ENCODE measurements at places on chromosomes 3 and 15. TPM values are rescaled to one million over a fixed set of nuclear protein-coding genes. Genes with fewer than 3 reads are reported as not detected.

GOLGA6B gene
- not detected for total RNA-seq

CDHR4 gene
- total RNA-seq: not detected

GOLGA6D gene
- 0.09 TPM for total RNA-seq

ZCWPW2 gene
- total RNA-seq: 1.3 TPM

DNA sequence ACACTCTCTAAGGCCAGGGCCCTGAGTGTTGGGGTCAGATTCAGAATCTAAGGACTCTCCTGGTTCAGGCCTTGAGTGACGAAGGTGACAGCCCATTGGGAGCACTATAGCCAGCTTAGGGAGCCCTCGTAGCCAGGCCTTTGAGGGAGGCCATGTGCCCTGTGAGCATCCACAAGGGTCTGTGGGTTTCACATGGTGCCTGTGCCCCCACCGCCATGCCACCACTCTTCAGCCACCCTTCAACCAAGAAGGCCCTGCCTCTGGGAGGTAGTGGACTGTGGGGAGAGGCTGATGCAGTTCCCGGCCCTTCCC is 37.5 kb downstream of the TSPAN3 start:
- peaks cover 17% of the 10 kb centered on the region for H3K36me3 ChIP-seq
- H3K27ac ChIP-seq: no peak overlapping the region
- H3K4me3 ChIP-seq: no peak overlapping the region
- H3K4me1 ChIP-seq: peaks cover 58% of the 10 kb centered on the region
- H3K27me3 ChIP-seq: peaks cover 5% of the 10 kb centered on the region

DNA sequence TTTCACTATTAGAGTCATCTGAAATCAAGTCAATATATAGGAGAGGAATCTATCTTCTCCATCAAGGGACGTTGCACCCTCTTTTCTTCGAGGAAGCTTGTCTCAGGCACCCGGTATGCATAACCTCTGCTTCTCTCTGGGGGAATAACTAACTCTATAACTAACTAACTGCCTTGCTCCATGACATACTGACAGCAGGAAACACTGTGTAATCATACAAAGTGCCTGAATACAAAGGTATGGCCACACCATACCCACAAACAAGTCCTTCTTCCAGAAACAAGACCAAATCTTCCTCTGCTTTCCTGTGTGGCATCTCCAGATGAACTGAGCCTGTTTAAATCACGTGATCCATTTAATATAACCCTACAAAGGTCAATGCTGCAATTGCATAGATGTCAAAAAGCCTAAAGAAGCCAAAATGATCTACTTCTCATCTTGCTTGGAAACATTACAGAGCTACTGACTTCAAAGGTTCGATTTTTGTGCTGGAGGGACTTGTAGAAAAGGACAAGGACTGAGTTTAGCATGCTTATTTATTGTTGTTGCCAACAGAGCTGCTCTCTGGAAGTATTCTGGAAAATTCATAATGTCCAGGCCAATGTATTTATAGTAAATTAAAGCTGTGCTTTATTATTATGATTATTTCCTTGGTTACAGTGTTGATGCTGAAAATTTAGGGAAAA is 380.5 kb downstream of the FOXP1 start:
- H3K4me3 ChIP-seq: no peak overlapping the region
- H3K36me3 ChIP-seq: no peaks in the 10 kb centered on the region
- DNase-seq: peak; percentile 87

GRCh38 chr15:91498749-91499062 is 354.8 kb upstream of the SLCO3A1 start:
- no peak overlapping the region for H3K4me3 ChIP-seq
- no peaks in the 10 kb centered on the region for H3K27me3 ChIP-seq
- no peaks in the 10 kb centered on the region for H3K4me1 ChIP-seq
- no peak for DNase-seq
- no peaks in the 10 kb centered on the region for H3K36me3 ChIP-seq
- no peak overlapping the region for H3K27ac ChIP-seq

GRCh38 chr15:57626713-57627440 is 35.2 kb downstream of the MYZAP start:
- no peaks in the 10 kb centered on the region for H3K36me3 ChIP-seq
- no peaks in the 10 kb centered on the region for H3K27me3 ChIP-seq
- H3K4me1 ChIP-seq: peaks cover 6% of the 10 kb centered on the region
- no peak overlapping the region for H3K27ac ChIP-seq
- H3K4me3 ChIP-seq: no peak overlapping the region
- DNase-seq: no peak

GRCh38 chr3:8166014-8166413 is 335.6 kb upstream of the LMCD1 start:
- no peak for DNase-seq
- H3K27ac ChIP-seq: no peak overlapping the region

GRCh38 chr15:28984421-28985315 is 98.9 kb downstream of the APBA2 start:
- H3K27me3 ChIP-seq: no peaks in the 10 kb centered on the region
- no peak overlapping the region for H3K27ac ChIP-seq
- peak; percentile 65 for DNase-seq
- H3K36me3 ChIP-seq: no peaks in the 10 kb centered on the region

DNA sequence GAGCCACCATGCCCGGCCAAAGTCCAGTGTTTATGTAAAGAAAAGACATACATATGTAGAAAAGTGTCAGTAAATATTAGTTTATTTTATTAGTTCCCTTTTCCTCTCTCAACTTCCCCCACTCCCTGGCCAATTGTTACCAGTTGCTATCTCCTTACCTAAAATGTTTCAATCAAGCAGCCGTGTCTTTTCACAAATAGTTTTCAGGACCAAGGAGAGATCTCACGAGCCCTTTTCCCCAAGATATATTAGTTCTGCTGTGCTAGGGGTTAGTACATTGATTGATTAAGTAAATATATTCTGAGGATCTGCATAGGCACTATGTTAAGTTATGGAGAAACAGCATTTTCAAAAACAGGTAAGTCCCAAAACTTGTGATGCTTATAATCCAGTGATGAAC is 87.4 kb downstream of the ZIC4 start:
- DNase-seq: no peak
- no peaks in the 10 kb centered on the region for H3K36me3 ChIP-seq
- H3K4me3 ChIP-seq: no peak overlapping the region
- no peaks in the 10 kb centered on the region for H3K27me3 ChIP-seq

DNA sequence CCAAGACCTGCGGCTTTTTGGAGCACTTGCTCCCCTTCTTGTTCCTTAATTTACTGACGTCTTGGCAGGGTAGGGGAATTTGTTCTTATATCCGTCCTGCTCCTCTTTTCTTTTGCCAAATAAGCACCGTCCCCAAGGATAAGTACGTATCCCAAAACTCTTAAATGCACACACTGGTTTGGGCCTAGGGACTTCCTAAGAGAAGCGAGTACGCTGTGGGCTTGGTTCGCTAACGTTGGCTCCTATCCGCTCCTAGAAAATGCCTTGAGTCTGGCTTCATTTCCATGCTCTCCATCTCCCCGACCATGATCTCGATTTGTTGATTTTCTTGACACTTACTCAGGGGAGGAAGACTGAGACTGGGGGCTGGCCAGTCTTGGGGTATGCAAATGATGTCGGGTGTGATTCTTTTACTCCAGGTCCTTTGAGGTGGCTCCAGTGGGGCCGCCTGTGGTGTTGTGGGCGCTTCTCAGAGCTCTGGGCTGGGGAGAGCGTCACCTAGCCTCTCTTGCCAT is 1.3 kb downstream of the MYRIP start:
- H3K4me3 ChIP-seq: no peak overlapping the region
- no peak for DNase-seq

DNA sequence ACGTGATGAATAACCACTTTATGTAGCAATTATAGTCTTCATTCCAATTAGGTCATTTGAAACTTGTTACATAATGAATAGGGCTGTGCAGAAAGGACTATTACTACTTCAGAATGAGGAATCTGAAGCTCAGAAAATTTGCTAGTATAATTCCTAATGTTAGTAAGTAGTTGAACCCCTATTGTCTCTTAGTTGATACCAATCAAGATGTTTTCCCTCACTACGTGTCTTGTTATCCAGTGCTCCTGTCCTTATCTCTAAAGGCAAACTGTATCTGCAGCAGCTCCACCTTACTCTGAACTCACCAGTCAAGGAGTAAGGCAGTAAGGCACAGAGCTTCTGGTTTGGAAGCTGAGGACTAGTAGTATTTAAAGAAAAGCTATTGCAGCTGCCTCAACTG is 32.0 kb downstream of the RAB11A start:
- H3K4me1 ChIP-seq: no peaks in the 10 kb centered on the region
- DNase-seq: no peak
- H3K27me3 ChIP-seq: no peaks in the 10 kb centered on the region
- no peak overlapping the region for H3K27ac ChIP-seq

DNA sequence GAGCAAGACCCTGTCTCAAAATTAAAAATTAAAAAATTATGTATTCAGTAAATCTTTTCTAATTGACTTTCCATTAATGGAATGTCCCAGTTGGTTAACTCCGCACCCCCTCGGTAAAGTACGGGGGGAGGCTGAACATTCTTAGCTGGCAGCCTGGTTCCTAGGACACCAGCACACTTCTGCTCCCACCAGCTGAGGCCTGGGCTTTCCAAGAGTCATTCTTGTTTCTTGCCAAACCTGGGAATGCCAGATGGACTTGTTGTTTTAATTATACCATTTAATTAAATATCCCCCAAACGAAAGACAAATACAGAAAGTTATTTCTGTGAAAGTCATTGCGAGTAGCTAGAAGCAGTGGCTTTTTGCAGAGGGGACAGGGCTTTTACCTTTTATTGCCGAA is 179.4 kb downstream of the VGLL4 start:
- H3K27me3 ChIP-seq: no peaks in the 10 kb centered on the region
- peaks cover 28% of the 10 kb centered on the region for H3K4me1 ChIP-seq
- no peak for DNase-seq
- H3K27ac ChIP-seq: no peak overlapping the region

DNA sequence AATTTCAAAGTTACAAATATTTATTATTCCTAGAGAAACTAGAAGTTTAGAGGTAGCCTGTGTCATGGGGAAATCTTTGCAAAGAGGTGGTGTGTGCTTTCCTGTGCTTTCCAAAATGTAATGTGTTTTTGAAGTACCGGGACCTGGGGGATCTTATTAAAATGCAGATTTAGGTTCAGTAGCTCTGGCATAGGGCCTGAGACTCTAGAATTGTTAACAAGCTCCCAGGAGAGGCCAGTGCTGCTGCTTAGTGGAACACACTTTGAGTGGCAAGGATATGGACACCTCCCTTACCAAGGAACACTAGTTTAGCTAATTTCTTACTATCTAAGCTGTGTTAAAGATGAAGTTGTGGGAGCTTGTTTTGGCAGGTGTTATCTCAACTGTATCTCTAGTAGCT is 428.9 kb downstream of the VGLL3 start:
- no peaks in the 10 kb centered on the region for H3K27me3 ChIP-seq
- no peak overlapping the region for H3K4me3 ChIP-seq
- H3K36me3 ChIP-seq: no peaks in the 10 kb centered on the region
- no peaks in the 10 kb centered on the region for H3K4me1 ChIP-seq
- DNase-seq: no peak

- no peak for DNase-seq
- no peak overlapping the region for H3K4me3 ChIP-seq
- peaks cover 29% of the 10 kb centered on the region for H3K4me1 ChIP-seq
Observed at GRCh38 chr3:170811515-170811914, 58.5 kb downstream of the RPL22L1 start.

DNA sequence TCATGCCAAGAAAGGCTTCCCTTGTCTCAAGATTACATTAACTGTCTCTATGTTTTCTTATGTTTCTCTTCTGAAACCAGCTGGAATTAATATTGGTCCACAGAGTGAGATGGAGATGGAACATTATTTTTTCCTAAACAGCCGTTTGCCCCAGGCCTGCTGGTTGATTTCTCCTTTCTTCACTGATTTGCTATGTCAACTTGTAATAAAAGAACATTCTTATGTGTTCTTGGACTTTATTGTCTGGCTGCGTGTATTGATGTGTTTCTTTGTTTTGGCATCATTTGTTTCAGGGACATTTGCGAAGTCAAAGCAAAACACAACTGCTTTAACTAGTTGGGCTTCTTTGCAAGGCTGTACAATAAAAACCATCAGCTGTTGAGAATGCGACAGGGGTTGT is 168.5 kb downstream of the FAM43A start:
- H3K4me3 ChIP-seq: no peak overlapping the region
- H3K27me3 ChIP-seq: no peaks in the 10 kb centered on the region
- no peaks in the 10 kb centered on the region for H3K36me3 ChIP-seq
- peaks cover 19% of the 10 kb centered on the region for H3K4me1 ChIP-seq
- peak overlapping the region; percentile 59 for H3K27ac ChIP-seq
- DNase-seq: peak; percentile 70

DNA sequence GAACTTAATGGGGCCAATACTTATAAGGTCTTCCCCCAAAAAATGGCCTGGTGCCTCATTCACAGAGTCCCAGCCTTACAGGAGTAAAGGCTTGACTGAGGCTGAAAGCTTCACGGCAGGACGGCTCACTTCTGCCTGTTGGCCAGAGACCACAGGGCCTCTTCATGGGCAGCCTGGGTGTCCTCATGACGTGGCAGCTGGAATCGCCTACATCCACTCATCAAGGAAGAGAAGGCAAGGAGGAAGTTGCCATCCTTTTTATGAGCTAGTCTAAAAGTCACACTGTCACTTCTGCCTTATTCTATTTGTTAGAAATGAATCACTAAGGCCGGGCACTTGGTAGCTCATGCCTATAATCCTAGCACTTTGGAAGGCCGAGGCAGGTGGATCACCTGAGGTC is 89.3 kb upstream of the DGKG start:
- no peaks in the 10 kb centered on the region for H3K4me1 ChIP-seq
- no peak overlapping the region for H3K4me3 ChIP-seq
- H3K36me3 ChIP-seq: no peaks in the 10 kb centered on the region
- DNase-seq: no peak
- no peak overlapping the region for H3K27ac ChIP-seq

GRCh38 chr3:138620431-138620830 is 11.9 kb downstream of the FAIM start:
- no peak for DNase-seq
- no peak overlapping the region for H3K4me3 ChIP-seq
- no peak overlapping the region for H3K27ac ChIP-seq
- no peaks in the 10 kb centered on the region for H3K4me1 ChIP-seq
